ENCODE measurements at places on chromosomes 6 and 20. TPM values are rescaled to one million over a fixed set of nuclear protein-coding genes. Genes with fewer than 3 reads are reported as not detected.

Gene PLCB1
- total RNA-seq: 24.9 TPM

Gene HLA-DQA1
- 0.16 TPM for total RNA-seq

Gene C6orf163
- 2.4 TPM for total RNA-seq

Gene EFCAB8
- under 0.01 TPM for total RNA-seq

Gene MYLK2
- under 0.01 TPM for total RNA-seq

Gene C2
- 2.0 TPM for total RNA-seq

Gene HRH3
- not detected for total RNA-seq

Gene TREM2
- total RNA-seq: not detected

Gene RCAN2
- total RNA-seq: 0.09 TPM

Gene MLN
- not detected for total RNA-seq

Gene CDH26
- 0.34 TPM for total RNA-seq

Gene EFHC1
- 24.9 TPM for total RNA-seq

Gene COL19A1
- total RNA-seq: 0.16 TPM

Gene GRM1
- total RNA-seq: 0.17 TPM

Data from bronchial smooth muscle cell (primary cell).